Ovary (tissue), 10 donors: ENCODE measurements at places on chromosomes 6 and 20. TPM values are rescaled to one million over a fixed set of nuclear protein-coding genes. Genes with fewer than 3 reads are reported as not detected.

- no peaks in the 10 kb centered on the region for H3K27me3 ChIP-seq
- H3K4me3 ChIP-seq = no peak overlapping the region
- H3K36me3 ChIP-seq = no peaks in the 10 kb centered on the region
- no peaks in the 10 kb centered on the region for H3K4me1 ChIP-seq
- no peak for DNase-seq
Observed at GRCh38 chr20:6683021-6683977, 84.2 kb upstream of the BMP2 start.

- H3K27me3 ChIP-seq = no peaks in the 10 kb centered on the region
- H3K4me1 ChIP-seq = no peaks in the 10 kb centered on the region
- DNase-seq = no peak
- no peak overlapping the region for H3K27ac ChIP-seq
- H3K4me3 ChIP-seq = no peak overlapping the region
Observed at GRCh38 chr6:71888756-71889340, 2.5 kb downstream of the RIMS1 start.

DNA sequence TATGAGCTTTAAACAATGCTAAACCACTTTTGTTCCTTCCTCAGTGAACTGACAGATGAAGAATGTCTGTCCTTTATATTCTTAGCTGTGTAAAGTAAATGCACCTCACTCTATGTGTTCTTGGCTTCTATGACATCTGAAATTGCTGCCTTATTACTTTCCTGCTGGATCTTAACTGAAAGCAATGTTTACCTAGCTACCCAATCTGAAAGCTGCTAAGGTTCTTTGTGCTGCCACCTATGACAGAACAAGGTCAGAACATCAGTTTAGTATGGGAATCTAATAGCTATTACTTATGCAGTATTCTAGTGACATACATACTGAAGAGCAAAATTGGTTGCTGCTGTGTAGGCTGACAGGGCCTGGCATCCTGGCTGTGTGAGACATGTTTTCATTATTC is 444.1 kb downstream of the KHDRBS2 start:
- no peak for DNase-seq
- H3K4me1 ChIP-seq = no peaks in the 10 kb centered on the region
- no peaks in the 10 kb centered on the region for H3K36me3 ChIP-seq
- no peak overlapping the region for H3K4me3 ChIP-seq
- no peak overlapping the region for H3K27ac ChIP-seq
- no peaks in the 10 kb centered on the region for H3K27me3 ChIP-seq

- no peaks in the 10 kb centered on the region for H3K36me3 ChIP-seq
- peak overlapping the region; percentile 47 for H3K27ac ChIP-seq
- no peak for DNase-seq
- peaks cover 19% of the 10 kb centered on the region for H3K4me1 ChIP-seq
Observed at GRCh38 chr6:150925590-150925928, 60.1 kb downstream of the MTHFD1L start.

DNA sequence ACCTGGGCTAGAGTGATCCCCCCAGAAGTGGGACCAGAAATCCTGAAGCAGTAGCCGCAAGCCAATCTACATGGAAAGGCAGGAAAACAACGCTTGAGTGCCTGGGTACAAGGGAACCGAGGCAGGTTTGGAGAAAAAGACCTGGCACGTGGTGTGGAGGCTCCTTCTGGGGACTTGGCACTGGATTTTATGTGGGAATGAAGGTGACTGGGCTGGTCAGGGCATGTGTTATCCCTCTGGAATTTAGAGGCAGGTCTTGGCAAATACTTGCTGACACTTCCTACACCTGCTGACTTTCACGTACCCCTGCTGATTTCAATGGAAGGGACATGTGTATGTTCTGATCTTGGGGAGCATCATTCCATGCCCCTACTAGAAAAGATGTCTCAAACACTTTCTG is 25.0 kb upstream of the FAM217A start:
- no peaks in the 10 kb centered on the region for H3K36me3 ChIP-seq
- DNase-seq = no peak
- H3K27me3 ChIP-seq = no peaks in the 10 kb centered on the region

DNA sequence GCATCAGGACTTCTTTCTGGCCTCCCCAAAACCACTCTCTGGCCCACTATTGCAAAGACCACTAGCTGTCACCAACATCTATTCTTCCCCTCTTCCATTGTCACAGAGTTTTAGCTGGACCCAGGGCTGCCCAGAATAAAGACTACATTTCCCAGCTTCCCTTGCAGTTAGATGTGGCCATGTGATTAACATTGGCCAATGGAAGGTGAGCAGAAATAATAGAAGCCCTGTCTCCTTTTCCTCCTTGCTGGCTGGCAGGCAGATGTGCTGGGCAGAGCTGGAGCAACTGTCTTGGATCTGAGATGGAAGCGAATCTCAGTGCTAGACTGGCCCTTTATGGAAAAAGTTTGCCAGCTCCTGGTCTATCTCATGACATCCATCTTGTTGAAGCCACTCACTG is 97.0 kb downstream of the KCNB1 start:
- no peak overlapping the region for H3K4me3 ChIP-seq
- H3K27me3 ChIP-seq = no peaks in the 10 kb centered on the region
- H3K36me3 ChIP-seq = no peaks in the 10 kb centered on the region
- peaks cover 7% of the 10 kb centered on the region for H3K4me1 ChIP-seq
- H3K27ac ChIP-seq = no peak overlapping the region

DNA sequence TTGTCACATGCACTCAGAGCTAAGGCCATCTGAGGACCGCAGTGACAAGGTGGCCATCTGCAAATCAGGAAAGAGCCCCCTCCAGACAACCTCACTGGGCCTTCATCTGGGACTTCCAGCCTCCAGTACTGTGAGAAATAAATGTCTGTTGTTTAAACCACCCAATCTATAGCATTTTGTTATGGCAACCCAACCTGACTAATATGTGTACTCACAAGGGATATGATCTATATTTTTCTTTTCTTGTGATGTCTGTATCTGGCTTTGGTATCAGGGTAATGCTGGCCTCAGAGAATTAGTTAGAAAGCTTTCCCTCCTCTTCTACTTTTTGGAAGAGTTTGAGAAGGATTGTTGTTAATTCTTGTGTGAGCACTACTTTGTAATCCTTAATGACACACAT is 37.5 kb upstream of the ENTPD6 start:
- H3K36me3 ChIP-seq = no peaks in the 10 kb centered on the region
- no peak for DNase-seq
- no peaks in the 10 kb centered on the region for H3K4me1 ChIP-seq
- H3K27ac ChIP-seq = no peak overlapping the region

DNA sequence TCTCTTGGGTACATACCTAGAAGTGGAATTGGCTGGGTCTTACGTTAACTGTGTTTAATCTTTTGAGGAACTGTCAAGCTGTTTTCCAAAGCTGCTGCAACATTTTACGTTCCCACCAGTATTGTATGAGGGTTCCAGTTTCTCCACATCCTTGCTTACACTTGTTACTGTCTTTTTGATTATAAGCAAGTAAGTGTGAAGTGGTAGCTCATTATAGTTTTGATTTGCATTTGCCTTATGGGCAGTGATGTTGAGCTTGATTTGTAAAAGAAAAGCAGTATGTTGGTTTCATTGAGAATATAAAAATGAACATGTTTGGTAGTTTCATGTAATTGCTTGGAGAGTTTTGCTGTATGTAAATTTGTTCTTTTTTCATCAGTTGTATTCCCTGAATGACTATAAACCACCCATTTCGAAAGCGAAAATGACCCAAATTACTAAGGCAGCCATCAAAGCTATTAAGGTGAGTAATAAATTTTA is 40.4 kb downstream of the SCAF8 start:
- peaks cover 6% of the 10 kb centered on the region for H3K4me1 ChIP-seq
- H3K27me3 ChIP-seq = no peaks in the 10 kb centered on the region
- no peaks in the 10 kb centered on the region for H3K36me3 ChIP-seq
- no peak overlapping the region for H3K4me3 ChIP-seq

EYS gene
- total RNA-seq = not detected

LSM14B gene
- 24.6 TPM for total RNA-seq
